ENCODE measurements at places on chromosomes 16 and 17.

GRCh38 chr16:84460406-84461028 lies 43.9 kb downstream of the MEAK7 start:
- H3K27ac ChIP-seq: no peak overlapping the region
- H3K36me3 ChIP-seq: peaks cover 4% of the 10 kb centered on the region
- H3K27me3 ChIP-seq: no peaks in the 10 kb centered on the region
- no peaks in the 10 kb centered on the region for H3K4me1 ChIP-seq
- DNase-seq: no peak

DNA sequence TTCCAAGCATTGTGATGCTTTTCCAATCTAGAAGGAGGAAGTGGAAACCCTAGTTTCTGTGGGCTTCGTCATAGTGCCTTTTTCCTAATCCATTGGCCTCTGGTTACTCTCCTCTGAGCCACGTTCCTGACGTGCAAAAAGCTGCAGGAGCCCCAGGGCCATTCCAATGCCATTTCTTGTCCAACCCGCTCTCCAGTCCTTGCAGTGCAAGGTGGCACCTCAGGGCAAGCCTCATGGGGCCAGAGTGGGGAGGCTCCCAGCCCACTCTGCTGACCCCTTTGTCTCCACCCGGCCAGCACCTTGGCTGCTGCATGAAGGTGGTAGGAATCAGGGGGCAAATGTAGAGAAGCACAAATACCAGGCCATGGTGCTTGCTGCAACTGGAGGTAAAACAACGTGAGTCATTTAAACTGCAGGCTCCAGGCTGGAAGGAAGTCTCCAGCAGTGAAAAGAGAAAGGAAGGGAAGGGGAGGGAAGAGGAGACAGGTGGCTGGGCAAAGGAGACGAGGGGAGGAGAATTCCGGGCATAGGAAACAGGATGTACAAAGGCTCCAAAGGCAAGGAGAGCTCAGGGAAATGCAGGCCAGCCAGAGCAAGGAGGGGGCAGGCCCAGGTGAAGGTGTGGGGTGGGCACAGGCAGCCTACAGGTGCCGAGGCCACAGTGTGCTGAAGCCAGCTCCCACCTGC lies 168.2 kb upstream of the TNRC6C start:
- no peaks in the 10 kb centered on the region for H3K4me1 ChIP-seq
- no peak for DNase-seq
- H3K27ac ChIP-seq: no peak overlapping the region
- peaks cover 3% of the 10 kb centered on the region for H3K27me3 ChIP-seq

DNA sequence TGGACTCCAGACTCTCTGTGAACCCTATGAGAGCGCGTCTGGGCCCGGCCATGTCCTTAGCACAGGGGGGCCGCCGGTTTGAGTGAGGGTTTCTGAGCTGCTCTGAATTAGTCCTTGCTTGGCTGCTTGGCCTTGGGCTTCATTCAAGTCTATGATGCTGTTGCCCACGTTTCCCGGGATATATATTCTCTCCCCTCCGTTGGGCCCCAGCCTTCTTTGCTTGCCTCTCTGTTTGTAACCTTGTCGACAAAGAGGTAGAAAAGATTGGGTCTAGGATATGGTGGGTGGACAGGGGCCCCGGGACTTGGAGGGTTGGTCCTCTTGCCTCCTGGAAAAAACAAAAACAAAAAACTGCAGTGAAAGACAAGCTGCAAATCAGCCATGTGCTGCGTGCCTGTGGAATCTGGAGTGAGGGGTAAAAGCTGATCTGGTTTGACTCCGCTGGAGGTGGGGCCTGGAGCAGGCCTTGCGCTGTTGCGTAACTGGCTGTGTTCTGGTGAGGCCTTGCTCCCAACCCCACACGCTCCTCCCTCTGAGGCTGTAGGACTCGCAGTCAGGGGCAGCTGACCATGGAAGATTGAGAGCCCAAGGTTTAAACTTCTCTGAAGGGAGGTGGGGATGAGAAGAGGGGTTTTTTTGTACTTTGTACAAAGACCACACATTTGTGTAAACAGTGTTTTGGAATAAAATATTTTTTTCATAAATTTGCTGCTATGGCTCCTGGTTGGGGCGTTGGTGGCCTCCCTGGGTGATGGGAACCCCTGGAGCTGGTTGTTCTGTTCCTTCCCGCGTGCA lies 23.1 kb downstream of the STAT5A start:
- H3K27me3 ChIP-seq: no peaks in the 10 kb centered on the region
- H3K36me3 ChIP-seq: peaks cover 84% of the 10 kb centered on the region
- peaks cover 52% of the 10 kb centered on the region for H3K4me1 ChIP-seq
- peak; percentile 82 for DNase-seq
- no peak overlapping the region for H3K4me3 ChIP-seq
- peak overlapping the region; percentile 78 for H3K27ac ChIP-seq

GRCh38 chr17:7439462-7440112 lies at the start of gene FGF11:
Gene FGF11 (plus strand): TSS chr17:7439512. CDS start chr17:7439621, 109 bp downstream.
- H3K4me1 ChIP-seq: peaks cover 54% of the 10 kb centered on the region
- H3K27me3 ChIP-seq: peaks cover 12% of the 10 kb centered on the region
- H3K4me3 ChIP-seq: peak within 1 kb of the TSS; percentile 50
- DNase-seq: no peak
- H3K27ac ChIP-seq: peak within 1 kb of the TSS; percentile 70

- H3K4me3 ChIP-seq: peak overlapping the region; percentile 40
- no peak for DNase-seq
- H3K36me3 ChIP-seq: no peaks in the 10 kb centered on the region
These were observed 8.9 kb upstream of the C16orf74 start for GRCh38 chr16:85759631-85760419.

- H3K27ac ChIP-seq: no peak overlapping the region
- no peaks in the 10 kb centered on the region for H3K36me3 ChIP-seq
- peak; percentile 73 for DNase-seq
- no peaks in the 10 kb centered on the region for H3K27me3 ChIP-seq
- H3K4me1 ChIP-seq: no peaks in the 10 kb centered on the region
- no peak overlapping the region for H3K4me3 ChIP-seq
These were observed 75.3 kb upstream of the AMZ2 start for GRCh38 chr17:68172461-68172954.

- H3K27me3 ChIP-seq: no peaks in the 10 kb centered on the region
- peaks cover 60% of the 10 kb centered on the region for H3K4me1 ChIP-seq
- DNase-seq: no peak
- peak overlapping the region; percentile 55 for H3K27ac ChIP-seq
- H3K4me3 ChIP-seq: no peak overlapping the region
These were observed 103.6 kb downstream of the GAS7 start for GRCh38 chr17:10094797-10095196.

DNA sequence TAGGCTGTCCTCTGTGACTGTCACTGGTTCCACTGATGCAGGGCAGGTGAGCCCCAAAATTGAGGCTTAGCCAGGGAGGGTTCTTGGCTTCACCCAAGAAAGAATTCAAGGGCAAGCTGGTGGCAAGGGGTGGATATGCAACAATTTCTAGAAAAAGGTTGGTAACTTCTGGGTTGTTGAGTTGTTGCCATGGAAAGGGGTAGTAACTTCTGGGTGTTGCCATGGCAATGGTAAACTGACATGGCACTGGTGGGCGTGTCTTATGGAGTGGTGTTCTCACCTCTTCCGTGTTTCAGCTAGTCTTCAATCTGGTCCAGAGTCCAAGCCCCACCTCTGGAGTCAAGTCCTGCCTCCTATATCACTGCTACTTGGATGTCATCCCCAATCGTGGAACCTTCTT lies 9.5 kb upstream of the GUCY2D start:
- H3K4me3 ChIP-seq: no peak overlapping the region
- no peak for DNase-seq
- H3K27me3 ChIP-seq: no peaks in the 10 kb centered on the region
- H3K36me3 ChIP-seq: no peaks in the 10 kb centered on the region
- peaks cover 21% of the 10 kb centered on the region for H3K4me1 ChIP-seq
- no peak overlapping the region for H3K27ac ChIP-seq

GRCh38 chr17:67716405-67716798 lies 1.3 kb upstream of the NOL11 start:
- no peaks in the 10 kb centered on the region for H3K27me3 ChIP-seq
- no peak for DNase-seq
- peaks cover 19% of the 10 kb centered on the region for H3K4me1 ChIP-seq
- H3K4me3 ChIP-seq: no peak overlapping the region
- peaks cover 2% of the 10 kb centered on the region for H3K36me3 ChIP-seq

- DNase-seq: peak; percentile 67
- no peaks in the 10 kb centered on the region for H3K27me3 ChIP-seq
- peaks cover 15% of the 10 kb centered on the region for H3K4me1 ChIP-seq
These were observed 47.9 kb downstream of the IQCK start for GRCh38 chr16:19765860-19766553.

DNA sequence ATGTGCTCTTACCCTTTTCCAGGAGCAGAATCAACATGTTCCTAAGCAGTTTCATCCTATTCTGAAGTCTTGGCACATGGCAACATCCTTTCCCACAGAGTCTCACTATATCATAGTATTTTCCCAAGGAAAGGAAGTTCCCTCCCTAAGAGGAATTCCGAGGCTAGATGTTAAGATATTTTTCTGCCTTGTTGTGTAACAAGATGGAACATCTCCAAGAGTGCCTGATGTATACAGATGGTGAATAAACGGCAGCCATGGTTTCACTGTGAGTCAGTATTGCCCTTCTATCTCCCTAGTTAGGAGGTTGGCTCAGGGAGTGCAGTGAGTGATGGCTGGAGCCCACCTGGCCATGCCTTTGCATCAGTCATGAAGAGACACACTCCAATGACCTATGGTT lies 48.2 kb downstream of the SPACA3 start:
- peaks cover 12% of the 10 kb centered on the region for H3K4me1 ChIP-seq
- peak overlapping the region; percentile 24 for H3K27ac ChIP-seq
- no peak for DNase-seq
- no peak overlapping the region for H3K4me3 ChIP-seq
- H3K36me3 ChIP-seq: no peaks in the 10 kb centered on the region

GRCh38 chr17:51947160-51947735 lies 211.3 kb downstream of the CA10 start:
- DNase-seq: no peak
- no peak overlapping the region for H3K27ac ChIP-seq
- H3K36me3 ChIP-seq: no peaks in the 10 kb centered on the region
- H3K4me1 ChIP-seq: no peaks in the 10 kb centered on the region
- H3K4me3 ChIP-seq: no peak overlapping the region

DNA sequence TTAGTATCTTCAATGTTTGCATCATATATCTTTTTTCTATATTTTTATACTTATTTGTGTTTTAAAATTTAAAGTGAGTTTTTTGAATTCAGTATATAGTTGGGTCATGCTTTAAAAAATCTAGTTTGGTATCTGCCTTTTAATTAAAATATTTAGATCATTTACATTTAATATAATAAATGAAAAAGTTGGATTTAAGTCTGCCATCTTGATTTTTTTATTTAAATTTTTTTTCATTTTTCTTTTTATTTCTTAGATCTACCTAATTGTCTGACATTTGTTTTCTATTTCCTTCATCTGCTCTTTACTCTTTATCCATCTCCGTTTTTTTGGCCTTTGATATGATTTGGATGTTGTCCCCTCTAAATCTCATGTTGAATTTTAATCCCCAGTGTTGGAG lies 50.0 kb upstream of the N4BP1 start:
- no peak overlapping the region for H3K4me3 ChIP-seq
- no peak overlapping the region for H3K27ac ChIP-seq
- H3K27me3 ChIP-seq: no peaks in the 10 kb centered on the region
- H3K4me1 ChIP-seq: no peaks in the 10 kb centered on the region
- H3K36me3 ChIP-seq: no peaks in the 10 kb centered on the region

GRCh38 chr17:27542841-27543463 lies 86.7 kb downstream of the KSR1 start:
- no peaks in the 10 kb centered on the region for H3K27me3 ChIP-seq
- H3K4me1 ChIP-seq: peaks cover 18% of the 10 kb centered on the region
- H3K36me3 ChIP-seq: no peaks in the 10 kb centered on the region
- H3K4me3 ChIP-seq: no peak overlapping the region
- H3K27ac ChIP-seq: no peak overlapping the region

DNA sequence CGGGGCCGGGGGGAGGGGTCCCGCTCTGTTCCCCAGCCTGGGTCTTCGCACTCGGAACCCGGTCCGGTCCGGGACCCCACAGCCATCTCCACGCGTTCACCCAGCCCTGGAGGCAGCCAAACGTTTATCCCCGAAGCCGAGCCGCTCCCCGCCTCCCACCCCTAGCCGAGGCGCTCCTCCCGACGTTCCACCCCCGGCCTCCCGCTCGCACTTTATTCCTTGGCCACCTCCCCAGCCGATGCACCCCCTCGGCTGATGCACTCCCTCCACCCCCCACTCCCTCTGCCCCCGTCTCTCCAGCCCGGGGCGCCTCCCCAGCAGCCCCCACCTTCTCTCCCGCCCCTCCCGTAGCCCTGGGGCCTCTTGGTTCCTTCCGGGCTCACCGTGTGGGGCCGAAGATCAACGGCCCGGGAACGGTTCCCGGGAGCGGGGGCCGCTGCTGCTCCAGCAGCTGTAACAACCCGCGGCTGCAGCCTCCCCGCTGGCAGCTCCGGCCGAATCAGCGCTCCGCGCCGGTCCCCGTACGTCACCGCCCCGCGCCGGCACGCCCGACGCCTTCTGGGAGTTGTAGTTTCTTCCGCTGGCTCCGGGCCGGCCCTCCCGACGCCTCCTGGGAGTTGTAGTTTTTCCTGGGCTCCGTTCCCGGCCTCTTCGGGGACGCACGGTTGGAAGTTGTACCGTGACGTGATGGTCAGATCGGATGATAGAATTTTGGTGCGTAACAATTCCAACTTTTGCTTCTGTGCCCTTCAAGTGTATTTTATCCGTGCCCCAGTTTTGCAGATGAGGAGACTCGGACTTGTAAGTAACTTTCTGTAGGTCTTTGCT lies at the start of the genes LRRC3C and ORMDL3:
Gene LRRC3C (plus strand): TSS at position 632 of the 828 bp plus-strand sequence. CDS start 13,792 bp downstream, outside the sequence.
Gene ORMDL3 (minus strand): TSS at position 501 of the 828 bp plus-strand sequence. CDS start 3,398 bp downstream, outside the sequence.
- peak within 1 kb of the TSS; percentile 57 for H3K4me3 ChIP-seq
- H3K27me3 ChIP-seq: no peaks in the 10 kb centered on the region
- peak within 1 kb of the TSS; percentile 96 for H3K27ac ChIP-seq
- peak; percentile 95 for DNase-seq
- H3K36me3 ChIP-seq: peaks cover 16% of the 10 kb centered on the region

DNA sequence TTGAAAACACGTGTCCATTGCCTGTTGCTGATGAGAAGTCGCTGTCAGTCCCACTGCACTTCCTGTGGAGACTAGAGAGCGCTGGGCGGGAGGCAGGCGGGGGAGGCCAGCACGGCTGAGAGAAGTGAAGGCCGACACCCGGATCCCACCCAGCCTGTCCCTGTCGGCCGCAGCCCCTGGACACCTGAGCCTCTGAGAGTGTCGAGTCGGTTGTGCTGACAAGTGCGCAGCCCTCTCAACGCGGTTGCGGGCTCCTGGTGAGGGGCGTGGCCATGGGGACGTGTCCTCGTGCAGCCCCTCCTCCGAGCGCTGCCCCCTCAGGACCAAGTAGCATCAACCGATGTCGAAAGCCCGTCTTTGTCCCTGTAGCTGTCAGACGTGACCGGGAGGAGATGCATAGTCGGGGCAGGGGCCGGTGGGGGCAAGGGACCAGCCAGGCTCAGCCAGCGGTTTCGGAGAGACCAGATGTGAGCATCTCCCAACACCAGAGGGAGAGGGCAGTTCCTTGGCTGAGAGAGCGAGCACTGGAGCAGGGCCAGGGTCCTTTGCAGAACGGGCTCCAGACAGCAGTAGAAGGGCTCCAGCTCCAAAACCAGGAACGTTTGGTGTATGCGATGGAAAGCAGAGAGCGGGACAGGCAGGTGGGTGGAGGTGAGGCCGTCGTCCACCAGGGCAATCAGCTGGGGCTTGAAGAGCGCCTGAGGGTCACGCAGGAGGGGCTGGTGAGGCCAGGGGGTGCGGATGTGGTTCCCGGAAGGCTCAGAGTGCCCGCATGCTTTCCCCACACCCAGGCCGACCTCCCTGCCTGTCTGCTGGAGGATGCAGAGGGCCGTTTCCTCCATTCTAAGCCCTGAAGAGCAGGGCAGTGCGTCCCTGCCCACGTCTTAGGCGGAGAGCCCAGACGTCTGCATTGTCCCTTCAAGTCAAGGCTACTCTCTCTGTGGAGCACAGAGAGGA lies 43.3 kb upstream of the CHMP6 start:
- H3K27ac ChIP-seq: no peak overlapping the region
- H3K36me3 ChIP-seq: no peaks in the 10 kb centered on the region
- H3K4me1 ChIP-seq: no peaks in the 10 kb centered on the region
- peak; percentile 19 for DNase-seq
- no peak overlapping the region for H3K4me3 ChIP-seq
- H3K27me3 ChIP-seq: no peaks in the 10 kb centered on the region
